Peyer's patch (tissue), 4 donors: ENCODE measurements at places on chromosomes 6 and 20. TPM values are rescaled to one million over a fixed set of nuclear protein-coding genes. Genes with fewer than 3 reads are reported as not detected.

DNA sequence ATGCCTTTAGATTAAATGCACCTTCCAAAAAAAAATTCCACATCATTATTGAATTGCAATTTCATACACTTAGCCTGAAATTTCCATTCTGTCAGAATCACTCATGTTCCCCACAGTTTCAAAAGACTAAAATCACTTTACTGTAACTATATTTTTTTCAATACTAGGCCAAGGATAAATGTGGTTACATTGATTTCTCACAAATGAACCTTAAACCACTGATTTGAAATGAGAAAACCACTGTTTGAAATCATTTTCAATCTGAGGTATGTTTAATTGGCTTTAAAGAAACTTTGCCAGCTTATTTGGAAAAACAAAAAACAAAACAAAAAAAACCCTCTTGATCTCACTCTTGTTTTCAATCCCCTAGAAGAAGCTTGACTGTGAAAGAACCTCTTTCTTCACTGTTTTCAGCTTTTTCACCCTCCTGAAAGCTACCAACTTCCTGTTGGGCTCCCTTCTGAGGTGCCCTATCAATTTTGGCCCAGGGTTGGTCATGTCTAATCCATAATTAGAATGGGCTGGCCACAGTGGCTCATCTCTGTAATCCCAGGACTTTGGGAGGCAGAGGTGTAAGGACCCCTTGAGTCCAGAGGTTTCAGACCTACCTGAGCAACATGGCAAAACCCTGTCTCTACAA lies 242.5 kb downstream of the ADGRG6 start:
- H3K4me3 ChIP-seq = no peak overlapping the region
- H3K4me1 ChIP-seq = no peaks in the 10 kb centered on the region
- H3K27me3 ChIP-seq = no peaks in the 10 kb centered on the region

GRCh38 chr6:151434369-151434768 lies 17.6 kb downstream of the RMND1 start:
- no peaks in the 10 kb centered on the region for H3K36me3 ChIP-seq
- no peak for DNase-seq
- no peak overlapping the region for H3K4me3 ChIP-seq
- no peak overlapping the region for H3K27ac ChIP-seq
- peaks cover 11% of the 10 kb centered on the region for H3K4me1 ChIP-seq

GRCh38 chr6:29724937-29725869 lies 2.0 kb downstream of the HLA-F start:
- peak overlapping the region; percentile 100 for H3K4me3 ChIP-seq
- peaks cover 16% of the 10 kb centered on the region for H3K4me1 ChIP-seq
- H3K27me3 ChIP-seq = no peaks in the 10 kb centered on the region
- no peak for DNase-seq
- H3K27ac ChIP-seq = peak overlapping the region; percentile 96
- H3K36me3 ChIP-seq = peaks cover 32% of the 10 kb centered on the region

Gene ZMYND8
- total RNA-seq = 95.2 TPM

Gene TAGAP
- total RNA-seq = 18.2 TPM

Gene TMEM170B
- total RNA-seq = 0.85 TPM
